Ovary (tissue), 10 donors: ENCODE measurements at places on chromosomes 7 and 10. TPM values are rescaled to one million over a fixed set of nuclear protein-coding genes. Genes with fewer than 3 reads are reported as not detected.

DNA sequence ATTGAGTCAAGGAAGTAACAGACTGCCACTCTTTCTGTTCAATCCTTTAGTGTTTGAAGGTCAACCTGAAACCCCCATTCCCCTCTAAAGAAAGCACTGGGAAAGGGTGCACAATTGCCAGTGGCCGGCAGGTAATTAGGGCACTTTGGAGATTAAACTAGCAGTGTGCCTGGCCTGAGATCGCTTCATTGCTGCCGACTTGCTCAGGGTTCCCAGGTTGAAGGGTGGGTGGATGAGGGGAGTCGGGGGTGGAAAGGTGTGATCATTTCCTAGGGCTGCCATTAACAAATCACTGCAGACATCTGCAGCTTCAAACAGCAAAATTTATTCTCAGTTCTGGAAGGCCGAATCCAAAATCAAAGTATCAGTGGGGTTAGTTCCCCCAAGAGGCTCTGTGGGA, 16.3 kb upstream of the BTBD16 start:
- DNase-seq, result no peak

The LRRC61 gene
- total RNA-seq, result 27.1 TPM

The C10orf90 gene
- not detected for total RNA-seq

DNA sequence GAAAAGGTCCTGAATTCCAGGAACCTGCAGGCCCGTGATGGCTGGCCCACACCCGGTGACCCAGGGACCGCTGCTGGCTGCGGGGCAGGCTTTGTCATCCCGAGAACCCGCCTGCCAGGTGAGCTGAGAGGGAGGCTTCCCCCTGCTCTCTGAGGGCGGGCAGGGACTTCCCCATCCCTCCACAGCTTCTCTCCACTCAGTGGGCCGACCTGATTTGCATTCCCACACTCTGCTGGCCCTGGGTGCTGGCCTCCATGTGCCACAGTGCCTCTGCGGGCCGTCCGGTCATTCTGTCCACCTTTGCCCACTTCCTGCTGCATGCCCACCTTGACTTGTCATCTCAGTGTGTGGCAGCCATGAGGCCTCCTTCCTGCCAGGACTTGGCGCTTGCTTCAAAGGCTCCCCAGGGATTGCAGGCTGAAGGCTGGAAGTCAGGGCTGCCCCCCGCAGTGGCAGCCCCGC, 35.3 kb downstream of the PALD1 start:
- no peak for DNase-seq

DNA sequence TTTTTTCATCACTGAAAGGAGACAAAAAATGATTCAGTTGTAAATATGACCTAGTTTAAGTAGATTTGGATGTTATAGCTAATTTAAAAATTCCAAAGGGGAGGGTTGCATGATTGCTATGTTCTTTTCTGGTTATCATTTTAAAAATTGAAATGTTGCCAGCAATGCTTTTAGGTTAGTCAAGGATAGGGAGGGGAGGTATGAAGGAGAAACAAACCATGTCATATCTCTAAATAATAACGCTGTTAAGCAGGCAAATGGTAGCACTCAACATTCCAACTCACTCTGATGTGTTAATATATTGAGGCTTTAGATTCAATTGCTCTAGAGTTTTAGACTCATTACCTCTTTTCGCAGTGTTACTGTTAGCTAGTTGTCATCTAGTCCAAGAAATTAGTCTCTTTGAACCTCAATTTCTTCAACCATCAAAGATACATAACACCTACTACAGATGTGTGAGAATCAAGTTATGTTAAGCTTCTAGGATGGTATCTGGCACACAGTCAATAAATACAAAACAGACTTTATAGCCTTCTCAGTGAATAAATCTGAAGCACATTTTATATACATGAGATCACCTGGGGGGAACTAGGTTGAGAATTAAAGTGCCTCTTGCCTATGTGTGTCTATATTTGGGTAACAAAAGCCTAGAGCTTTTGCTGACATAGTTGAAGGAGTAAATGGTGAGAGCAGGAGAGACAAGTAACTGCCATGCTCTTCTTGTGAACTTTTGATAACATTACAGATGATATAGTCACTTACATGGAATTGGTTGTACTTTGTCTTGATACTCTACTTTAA, 124.9 kb downstream of the CSTF2T start:
- no peak for DNase-seq

GRCh38 chr10:21230219-21230618, 295.3 kb downstream of the SKIDA1 start:
- no peak for DNase-seq

The SLC26A5 gene
- total RNA-seq, result not detected

DNA sequence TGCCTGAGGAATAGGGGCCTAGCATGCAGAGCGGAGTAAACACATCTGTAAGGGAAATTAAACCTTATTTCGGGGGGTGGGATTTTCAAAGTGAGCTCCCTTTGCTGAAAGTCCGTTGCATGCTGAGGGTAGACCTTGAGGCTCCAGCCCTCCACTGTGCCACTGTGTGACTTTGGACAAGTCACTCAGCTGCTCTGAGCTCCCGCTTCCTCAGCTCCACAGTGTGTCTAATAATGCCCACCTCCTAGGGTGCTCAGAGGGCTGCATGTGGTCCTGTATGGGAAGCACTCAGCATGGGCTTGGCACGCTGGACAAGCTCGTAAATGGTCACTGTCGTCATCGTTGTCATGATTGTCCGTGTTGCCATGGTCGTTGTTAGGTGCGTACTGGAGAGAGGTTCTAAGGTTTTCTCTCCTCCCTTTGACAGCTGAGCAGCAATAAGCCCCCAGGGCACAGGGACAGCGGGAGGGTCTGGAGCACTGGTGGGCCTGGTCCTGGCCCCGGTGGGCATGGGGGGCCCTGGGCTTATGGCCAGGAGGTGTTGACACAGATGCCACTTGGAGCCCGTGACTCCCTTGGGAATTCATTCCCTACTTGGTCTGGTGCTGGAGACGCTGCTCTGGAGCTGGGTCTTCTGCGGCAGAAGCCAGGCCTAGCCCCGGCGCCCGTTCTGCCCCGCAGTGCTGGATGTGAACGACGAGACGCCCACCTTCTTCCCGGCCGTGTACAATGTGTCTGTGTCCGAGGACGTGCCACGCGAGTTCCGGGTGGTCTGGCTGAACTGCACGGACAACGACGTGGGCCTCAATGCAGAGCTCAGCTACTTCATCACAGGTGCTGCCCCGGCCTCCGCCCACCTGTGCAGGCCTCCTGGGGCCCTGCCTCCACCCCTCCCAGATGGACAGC, 13.1 kb downstream of the C10orf105 start:
- no peak for DNase-seq
